ENCODE measurements at places on chromosomes 5 and 9.

DNA sequence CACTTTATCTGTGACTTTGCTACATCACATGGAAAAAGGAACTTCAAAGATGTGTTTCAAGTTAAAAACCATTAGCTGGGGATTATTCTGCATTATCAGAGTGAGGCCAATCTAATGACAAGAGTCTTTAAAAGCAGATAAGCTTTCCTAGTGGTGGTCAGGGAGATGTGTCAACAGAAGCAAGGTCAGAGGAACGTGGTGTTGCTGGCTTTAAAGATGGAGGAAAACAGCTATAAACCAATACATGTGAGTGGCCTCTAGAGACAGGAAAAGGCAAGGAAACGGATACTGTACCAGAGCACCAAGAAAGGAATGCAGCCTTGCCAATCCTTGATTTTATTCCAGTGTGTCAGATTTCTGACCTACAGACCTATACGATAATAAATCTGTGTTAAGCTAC lies 204.2 kb downstream of the TAF11L14 start:
- DNase-seq: no peak

GRCh38 chr9:36156116-36156515 lies 13.1 kb upstream of the CCIN start:
- DNase-seq: no peak

GRCh38 chr5:68709239-68709638 lies 384.6 kb upstream of the SLC30A5 start:
- no peak for DNase-seq

DNA sequence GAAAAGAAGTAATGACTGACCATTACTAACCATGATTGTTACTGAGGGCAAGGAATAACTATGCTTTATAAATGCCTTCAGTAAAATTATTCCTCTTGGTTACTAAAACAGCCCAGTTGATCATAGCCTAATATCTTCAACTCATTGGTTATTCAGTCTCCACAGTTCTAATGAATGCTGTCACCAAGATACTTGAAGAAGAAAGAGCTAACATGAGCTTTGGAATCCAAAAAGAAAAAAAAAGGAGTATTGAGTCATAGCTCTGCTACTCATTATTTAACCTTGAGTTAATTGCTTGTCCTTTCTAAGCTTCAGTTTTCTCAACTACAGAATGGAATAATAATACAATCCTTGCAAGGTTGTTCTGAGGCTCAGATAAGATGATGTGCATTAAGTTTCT lies 187.7 kb downstream of the BRINP1 start:
- no peak for DNase-seq

DNA sequence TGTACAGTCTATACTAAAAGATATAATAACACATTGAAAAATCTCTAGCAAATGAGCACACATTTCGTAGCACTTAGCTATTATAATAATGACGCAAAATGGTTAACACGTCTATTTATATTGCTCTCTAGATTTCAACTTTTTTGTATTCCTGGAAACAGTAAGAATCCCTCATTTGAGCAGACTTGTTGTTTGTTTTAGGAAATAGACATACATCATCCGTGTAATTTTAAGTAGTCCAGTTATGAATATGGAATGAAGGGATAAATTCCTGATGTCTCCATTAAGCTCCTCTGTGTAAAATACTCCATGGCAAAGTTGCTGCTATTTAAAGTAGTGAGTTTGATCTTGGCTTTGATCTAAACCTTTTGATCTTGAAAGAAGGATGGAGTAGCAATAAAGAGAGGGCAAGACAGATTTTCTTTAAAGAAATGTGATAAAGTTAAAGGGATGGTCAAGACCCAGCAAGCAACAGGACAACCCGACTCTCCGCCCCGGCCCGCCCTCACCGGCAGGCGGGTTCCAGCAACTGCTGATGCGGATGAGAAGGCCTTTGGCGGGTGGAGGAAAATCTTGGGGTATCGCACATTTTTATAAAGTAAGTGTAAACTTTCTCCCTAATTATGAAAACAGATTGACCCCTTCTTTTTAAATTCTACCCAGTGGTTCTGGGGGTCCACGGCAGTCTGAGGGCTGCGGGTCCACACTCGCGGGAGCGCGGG lies 277.4 kb downstream of the AOPEP start:
- DNase-seq: peak; percentile 20

DNA sequence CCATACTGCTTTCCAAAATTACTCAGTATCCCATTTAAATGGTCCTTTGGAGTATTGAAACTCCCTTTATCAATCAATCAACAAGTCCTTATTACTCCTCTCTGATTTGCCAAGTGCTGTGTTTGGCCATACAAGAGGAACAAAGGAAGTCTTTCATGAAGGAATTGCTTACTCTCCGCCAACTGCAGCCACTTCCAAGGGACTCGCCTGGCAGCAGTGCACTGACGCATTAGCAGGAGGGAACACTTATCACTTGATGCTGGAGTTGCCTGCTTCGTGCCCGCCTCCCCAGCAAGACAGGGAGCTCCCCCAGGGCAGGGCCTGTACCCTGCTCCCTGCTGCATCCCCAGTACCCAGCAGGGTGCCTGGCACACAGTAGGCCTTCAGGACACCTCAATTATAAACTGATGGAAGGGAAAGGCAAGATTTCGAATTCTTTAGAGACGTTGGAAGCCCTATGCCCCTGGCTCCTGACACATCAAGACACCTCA lies 97.9 kb downstream of the CRB2 start:
- no peak for DNase-seq

DNA sequence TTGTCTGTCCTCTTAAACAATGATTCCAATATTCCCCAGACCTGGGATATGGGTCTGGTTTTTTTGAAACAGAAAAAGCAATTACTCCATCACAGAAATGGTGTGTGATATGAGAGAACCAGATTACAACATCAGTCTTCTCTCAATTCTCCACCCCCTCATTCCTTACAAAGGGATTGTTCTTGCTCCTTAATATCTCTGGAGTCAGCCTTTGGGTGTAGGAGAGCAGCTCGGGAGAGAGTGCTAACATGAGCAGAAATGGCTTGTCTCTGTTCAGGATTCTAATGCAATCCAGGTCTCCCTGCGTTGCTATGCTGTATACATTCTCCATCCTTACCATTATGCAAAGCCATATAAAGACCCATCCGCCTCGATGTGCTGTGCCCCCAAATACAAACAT lies 32.7 kb downstream of the ZFAND5 start:
- DNase-seq: no peak

DNA sequence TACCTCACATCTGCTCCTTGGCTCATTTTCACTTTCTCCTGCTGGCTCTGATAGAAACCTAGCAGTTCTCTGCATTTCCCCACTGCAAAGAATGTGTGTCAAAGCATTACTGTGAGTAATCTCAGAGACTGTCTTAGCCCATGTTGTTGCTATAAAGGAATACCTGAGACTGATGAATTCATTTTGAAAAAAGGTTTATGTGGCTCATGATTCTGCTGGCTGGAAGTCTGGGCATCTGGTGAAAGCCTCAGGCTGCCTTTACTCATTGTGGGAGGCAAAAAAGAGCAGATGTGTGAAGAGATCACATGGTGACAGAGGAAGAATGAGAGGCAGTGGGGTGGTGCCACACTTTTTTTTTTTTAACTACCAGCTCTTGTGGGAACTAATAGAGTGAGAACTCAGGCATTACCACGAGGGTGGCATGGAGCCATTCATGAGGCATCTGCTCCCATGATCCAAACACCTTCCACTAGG lies 191.6 kb upstream of the CTNND2 start:
- no peak for DNase-seq

DNA sequence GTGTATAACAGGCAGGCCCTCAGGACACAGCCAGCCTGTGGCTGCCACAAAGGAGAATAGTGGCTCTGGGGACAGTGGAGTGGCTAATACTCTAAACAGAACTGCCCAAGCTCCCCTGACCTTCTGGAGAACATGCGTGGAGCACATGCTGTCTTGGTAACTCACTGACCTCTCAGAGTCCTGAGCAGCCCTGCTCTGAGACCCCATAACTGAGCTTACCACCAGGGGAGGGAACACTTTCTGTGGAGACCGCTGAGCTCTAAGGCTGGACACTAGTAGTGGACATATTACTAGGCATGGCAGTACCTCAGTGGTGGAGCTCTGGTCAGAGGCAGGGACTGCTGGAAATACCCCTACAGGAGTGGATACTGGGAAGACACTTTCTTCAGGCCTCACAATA lies 60.2 kb upstream of the SPTLC1 start:
- no peak for DNase-seq

DNA sequence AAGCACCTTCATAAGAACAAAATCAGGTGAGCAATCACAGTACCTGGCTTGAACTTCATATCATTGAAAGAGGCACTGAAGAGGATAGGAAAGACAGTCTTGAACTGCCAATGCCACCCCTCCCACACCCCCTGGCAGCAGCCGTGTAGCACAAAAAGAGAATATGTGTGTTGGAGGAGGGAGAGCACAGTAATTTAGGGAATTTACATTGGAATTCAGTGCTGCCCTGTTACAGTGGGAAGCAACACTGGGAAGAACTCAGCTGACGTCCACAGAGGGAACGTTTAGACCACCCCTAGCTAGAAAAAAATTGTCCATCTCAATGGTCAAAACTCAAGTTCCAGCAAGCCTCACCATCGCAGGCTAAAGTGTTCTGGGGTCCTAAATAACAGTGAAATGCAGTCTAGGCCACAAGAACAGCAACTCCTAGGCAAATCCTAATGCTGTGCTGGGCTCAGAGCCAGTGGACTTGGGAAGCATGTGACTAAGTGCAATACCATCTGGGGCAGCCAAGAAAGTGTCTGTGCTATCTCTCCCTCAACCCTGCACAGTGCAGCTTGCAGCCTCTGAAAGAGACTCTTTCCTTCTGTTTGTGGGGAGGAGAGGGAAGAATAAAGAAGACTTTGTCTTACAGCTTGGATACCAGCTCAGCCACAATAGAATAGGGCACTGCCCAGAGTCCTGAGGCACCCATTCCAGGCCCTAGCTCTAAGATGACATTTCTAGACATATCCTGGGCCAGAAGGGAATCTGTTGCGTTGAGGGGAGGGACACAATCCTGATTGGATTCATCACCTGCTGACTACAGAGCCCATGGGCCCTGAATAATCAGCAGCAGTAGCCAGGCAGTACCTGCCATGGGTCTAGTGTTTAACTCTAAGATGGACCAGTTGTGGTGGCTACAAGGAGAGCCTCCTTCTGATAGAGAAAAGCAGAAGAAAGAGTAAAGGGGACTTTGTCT lies 62.1 kb upstream of the VLDLR start:
- DNase-seq: no peak

- no peak for DNase-seq
Measured at GRCh38 chr9:112132356-112132755, 42.7 kb downstream of the SUSD1 start.

- no peak for DNase-seq
Measured at GRCh38 chr9:30670805-30671562, 1713.5 kb upstream of the ACO1 start.

DNA sequence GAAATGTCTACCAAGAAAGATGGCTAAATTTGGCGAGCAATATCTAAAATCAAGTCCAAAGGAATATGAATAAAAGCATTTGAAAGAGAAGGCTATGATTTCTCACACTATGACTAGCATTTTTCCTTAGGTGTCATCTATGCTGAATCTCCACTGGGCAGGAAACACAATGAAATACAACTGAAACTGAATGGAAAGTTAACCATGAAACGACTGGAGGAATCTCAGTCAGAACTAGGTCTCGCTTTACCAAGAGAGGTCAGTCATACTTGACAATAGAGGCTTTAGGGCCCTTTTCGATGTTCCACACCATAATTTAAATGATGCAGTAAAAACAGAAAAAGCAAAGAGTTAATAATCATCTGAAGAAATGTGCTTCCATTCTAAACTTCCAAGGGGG lies 339.0 kb downstream of the PDE4D start:
- no peak for DNase-seq

DNA sequence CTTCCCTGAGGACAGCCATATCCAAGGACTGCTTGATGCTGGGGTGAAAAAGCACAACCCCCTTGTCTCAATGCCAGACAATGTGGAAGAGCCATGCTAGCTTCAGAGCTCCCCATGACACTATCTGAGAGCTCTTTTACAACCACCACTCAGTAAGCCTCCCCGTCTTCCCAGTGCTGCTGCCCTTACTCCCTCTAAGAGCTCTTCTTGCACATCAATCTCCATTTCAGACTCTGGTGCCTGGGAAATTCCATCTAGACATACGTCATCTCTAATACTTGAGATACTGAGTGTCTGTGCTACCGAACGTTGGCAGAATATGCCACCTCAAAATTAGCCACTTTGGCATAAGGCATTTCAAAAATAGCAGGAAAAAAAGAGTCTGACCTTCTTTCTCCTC lies 94.5 kb downstream of the EDIL3 start:
- no peak for DNase-seq

DNA sequence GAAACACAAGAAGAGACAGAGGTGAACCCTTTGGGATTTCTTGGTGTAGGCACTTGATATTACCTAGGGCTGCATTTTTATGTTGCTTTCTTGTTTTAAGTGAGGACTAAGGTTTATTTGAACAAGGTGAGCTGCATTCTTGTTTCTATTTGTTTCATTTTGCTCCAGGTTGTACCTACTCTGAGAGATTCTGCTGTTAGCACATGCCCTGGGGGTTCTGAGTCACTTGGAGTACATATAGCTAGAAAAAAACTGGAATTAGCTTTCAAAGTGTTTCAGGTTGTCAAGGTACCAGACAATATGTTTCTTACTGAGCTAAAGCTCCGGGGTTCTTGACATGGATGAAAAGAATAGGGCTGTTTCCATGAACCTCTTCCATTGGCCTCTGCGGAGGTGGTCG lies 299.4 kb downstream of the ICE1 start:
- DNase-seq: no peak

- DNase-seq: no peak
Measured at GRCh38 chr5:24235946-24236345, 408.8 kb downstream of the CDH10 start.

Data from 8988T (cell line).